ENCODE measurements at places on chromosomes 3 and 15. TPM values are rescaled to one million over a fixed set of nuclear protein-coding genes. Genes with fewer than 3 reads are reported as not detected.

The RBP2 gene
- not detected for total RNA-seq

The CNTN4 gene
- 0.68 TPM for total RNA-seq

The KAT2B gene
- total RNA-seq = 30.7 TPM

The C3orf20 gene
- 0.24 TPM for total RNA-seq

The PPM1M gene
- total RNA-seq = 9.5 TPM

The UROC1 gene
- total RNA-seq = not detected

The USP13 gene
- total RNA-seq = 3.3 TPM

The THRB gene
- 4.7 TPM for total RNA-seq

The CDHR4 gene
- total RNA-seq = not detected

The PIK3CA gene
- 12.5 TPM for total RNA-seq

The CHST13 gene
- total RNA-seq = not detected

The AP4E1 gene
- 8.0 TPM for total RNA-seq

The PARP15 gene
- total RNA-seq = 0.56 TPM

The GPR62 gene
- not detected for total RNA-seq

The GOLGA8J gene
- total RNA-seq = 0.20 TPM

The C3orf85 gene
- not detected for total RNA-seq

The LRRIQ4 gene
- not detected for total RNA-seq

The EIF4E3 gene
- total RNA-seq = 15.7 TPM

The EOGT gene
- 19.6 TPM for total RNA-seq

The MME gene
- total RNA-seq = 0.60 TPM

The DNAJA4 gene
- 9.5 TPM for total RNA-seq

The GOLGA6L4 gene
- total RNA-seq = 2.4 TPM

The KBTBD13 gene
- not detected for total RNA-seq

The PXYLP1 gene
- 1.5 TPM for total RNA-seq

The RTP1 gene
- not detected for total RNA-seq

The CLDN16 gene
- 0.76 TPM for total RNA-seq

The LYSMD4 gene
- total RNA-seq = 9.4 TPM

The DHX36 gene
- total RNA-seq = 41.1 TPM

The RHCG gene
- total RNA-seq = 4,298 TPM

The OR4F15 gene
- not detected for total RNA-seq

The TMEM212 gene
- not detected for total RNA-seq

DNA sequence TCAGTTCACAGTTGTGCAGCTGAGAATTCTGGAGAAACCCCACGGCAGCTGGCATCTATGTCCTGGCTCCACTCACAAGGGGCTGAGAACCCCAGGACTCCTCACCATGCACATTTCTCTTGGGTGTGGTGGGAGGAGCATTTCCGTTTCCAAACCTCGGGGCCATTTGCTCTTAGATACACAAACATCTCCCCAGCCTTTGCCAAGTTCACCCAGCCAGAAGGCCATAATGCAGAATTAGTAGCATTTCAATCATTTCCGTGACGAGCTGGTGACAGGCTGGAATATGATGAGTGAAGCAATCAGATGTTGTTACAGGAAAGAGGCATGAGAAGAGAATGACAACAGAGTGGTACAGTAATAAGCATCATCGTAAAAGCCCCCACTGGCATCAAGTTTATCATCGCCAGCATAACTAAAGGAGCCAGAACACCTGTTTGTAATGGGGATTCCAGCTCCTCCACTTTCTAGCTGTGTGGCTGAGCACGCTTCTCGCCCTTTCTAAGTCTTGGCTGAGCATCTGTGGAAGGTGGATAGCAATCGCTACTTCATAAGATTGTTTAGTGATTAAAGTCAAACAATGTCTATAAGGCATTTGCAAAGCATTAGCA, 82.0 kb downstream of the LIPC start:
- ATAC-seq = no peak

DNA sequence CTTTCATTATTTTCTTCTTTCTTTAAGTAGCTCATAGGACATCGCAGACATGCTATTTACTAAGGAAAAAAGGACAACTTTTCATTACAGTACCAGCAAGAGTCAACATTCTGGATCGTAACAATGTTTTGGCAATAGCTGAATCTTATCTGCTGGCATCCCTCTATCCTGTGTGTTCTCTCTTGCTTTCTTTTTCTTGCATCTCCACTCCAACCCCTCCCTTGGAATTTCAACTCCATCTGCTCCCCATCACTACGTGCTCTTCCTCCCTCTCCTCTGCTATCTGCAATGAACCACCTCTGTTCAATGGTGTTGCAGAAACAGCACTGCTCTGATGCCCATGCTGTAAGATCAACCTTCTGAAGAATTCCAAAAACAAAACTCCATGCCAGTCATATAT, 106.6 kb downstream of the FBN1 start:
- no peak for ATAC-seq

GRCh38 chr3:4376499-4376898, 73.3 kb downstream of the SETMAR start:
- peak; percentile 68 for ATAC-seq

- ATAC-seq = no peak
These were observed 97.4 kb downstream of the STAC start for GRCh38 chr3:36477655-36478054.

DNA sequence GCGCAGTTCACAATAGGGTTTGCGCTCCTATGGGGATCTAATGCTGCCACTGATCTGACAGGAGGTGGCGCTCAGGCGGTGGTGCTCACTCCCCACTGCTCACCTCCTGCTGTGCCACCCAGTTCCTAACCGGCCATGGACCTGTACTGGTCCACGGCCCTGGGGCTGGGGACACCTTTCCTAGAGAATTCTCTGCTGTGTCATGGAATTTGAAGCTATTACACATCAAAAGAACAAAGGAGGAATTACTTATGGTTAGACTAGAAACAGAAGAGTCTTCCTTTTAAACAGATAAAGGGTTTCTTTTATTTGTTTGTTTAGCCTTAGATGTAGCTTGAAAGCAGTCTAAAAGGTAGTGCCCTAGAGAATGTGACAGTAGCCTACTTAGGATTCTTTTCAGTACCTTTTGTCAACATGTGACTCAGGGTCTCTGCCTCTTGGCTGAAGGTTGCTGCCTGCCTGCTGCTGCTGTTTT, 50.3 kb downstream of the PAK2 start:
- ATAC-seq = no peak

DNA sequence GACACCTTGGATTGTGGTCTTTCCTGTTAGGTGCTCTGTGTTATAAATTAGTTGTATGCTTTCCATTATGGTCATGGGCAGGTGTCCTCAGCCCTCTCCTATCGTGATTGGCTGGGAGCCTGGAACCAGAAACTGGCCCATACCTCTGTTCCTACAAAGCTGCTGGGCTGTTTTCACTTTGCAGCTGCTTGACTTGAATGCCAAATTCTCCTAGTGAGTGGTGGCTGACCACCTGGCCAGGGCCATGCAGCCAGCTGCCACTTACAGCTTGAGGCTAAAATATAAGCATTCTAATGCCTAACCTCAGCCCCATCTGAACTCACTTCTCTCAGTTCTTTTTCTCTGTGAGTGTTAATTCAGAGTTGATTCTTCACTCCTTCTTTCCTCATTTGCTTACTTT, 239.3 kb upstream of the GBE1 start:
- no peak for ATAC-seq

GRCh38 chr3:58693940-58694850, 27.6 kb upstream of the FAM3D start:
- ATAC-seq = no peak

DNA sequence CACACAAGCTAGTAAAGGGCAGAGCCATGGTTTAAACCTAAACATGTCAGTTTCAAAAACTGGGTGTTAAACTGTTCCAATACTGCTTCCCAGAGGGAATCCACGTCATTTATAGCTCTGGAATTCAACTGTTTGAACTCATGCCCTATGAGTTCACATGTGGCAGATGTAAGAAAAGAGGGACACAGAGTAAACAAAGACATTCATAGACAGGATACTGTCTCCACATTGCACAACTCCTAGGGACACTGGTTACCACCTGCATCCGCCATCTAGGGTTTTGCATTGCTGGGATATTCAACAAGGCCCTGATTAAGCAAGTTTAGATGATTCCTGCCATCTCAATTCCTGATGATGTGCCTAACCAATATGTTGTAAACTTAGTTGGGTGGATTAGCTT, 134.1 kb upstream of the COL8A1 start:
- ATAC-seq = no peak

DNA sequence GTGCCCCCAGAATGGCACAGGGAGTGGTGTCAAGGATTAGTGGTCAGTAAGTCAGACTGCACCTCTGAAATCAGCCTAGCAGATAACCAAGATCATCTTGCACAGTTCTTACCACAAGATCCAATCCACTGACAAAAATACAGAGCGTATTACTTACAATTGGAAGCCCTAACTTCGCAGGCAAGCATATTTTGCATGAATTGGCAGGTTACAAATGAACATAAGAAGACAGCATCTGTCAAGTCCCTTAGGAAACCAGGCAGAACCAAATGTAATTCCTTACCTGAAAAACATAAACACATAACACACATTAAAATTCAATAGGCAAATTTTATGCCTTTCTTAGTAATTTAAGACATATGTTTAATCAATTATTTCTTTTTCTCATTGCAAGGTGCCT, 293.4 kb downstream of the MAGI1 start:
- ATAC-seq = no peak

GRCh38 chr3:5767304-5767703, 579.8 kb downstream of the EDEM1 start:
- ATAC-seq = no peak

DNA sequence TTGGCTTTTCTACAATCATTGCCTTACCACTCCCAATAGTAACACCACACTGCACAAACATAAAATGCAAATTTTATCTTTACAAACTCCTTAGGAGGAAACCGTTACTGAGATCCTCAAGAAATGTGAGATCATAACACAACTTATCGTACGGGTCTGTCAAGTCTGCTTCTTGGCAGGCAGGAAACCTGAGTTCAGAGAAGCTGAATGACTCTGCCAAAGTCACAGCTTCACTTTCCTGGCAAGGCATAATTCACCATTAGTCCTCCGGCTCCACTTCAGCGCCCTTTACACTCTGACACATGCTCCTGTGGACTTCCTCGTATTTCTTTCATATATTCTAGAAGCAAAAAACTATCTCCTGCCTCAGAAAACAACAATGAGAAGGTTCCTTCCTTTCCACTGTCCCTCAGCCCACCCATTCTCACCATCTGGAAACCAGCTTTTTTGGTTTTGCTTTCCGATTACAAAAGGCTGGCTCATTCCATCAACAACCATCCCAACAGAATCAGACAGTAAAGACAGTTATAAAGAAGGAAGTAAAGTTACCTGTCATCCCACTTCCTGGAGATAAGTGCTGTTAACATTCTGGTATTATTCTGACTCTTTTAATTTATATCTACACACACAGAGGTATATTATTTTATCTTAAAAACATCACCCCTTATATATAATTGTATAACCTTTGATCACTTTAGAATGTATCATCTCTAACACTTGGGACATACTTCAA, 223.4 kb downstream of the STT3B start:
- ATAC-seq = peak; percentile 81

GRCh38 chr3:55527361-55527760, 40.3 kb upstream of the WNT5A start:
- ATAC-seq = no peak

- no peak for ATAC-seq
These were observed 318.4 kb upstream of the COL8A1 start for GRCh38 chr3:99319961-99320360.

- ATAC-seq = peak; percentile 9
These were observed 97.3 kb downstream of the IQSEC1 start for GRCh38 chr3:12975748-12976522.

DNA sequence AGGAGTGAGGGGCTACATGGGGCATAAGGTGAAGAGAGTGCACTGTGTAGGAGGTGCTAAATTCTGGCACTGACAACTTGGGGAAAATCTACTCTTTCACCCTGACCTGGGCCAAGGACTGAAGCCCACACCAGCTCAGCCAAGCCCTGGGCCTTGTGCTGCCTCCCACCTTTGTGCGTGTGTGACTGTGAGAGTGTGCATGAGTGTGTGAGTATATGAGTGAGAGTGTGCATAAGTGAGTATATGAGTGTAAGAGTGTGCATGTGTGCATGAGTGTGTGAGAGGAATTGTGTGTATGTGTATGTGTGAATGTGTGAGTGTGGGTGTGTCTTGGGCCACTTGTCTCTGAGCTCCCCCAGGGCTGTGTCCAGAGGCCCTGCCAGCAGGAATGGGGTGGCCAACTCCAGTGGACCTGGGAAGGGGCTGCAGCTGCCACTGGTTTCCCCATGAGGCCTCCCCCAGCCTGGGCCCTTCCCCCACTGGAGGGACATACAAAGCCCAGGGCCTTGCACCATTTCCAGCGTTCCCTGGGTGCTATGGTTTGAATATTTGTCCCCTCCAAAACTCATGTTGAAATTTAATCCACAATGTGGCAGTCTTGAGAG, 15.2 kb downstream of the C3orf22 start:
- ATAC-seq = no peak

- no peak for ATAC-seq
These were observed 6.8 kb downstream of the CD96 start for GRCh38 chr3:111548756-111549155.

GRCh38 chr15:71278989-71279756, 163.9 kb downstream of the THSD4 start:
- peak; percentile 87 for ATAC-seq

DNA sequence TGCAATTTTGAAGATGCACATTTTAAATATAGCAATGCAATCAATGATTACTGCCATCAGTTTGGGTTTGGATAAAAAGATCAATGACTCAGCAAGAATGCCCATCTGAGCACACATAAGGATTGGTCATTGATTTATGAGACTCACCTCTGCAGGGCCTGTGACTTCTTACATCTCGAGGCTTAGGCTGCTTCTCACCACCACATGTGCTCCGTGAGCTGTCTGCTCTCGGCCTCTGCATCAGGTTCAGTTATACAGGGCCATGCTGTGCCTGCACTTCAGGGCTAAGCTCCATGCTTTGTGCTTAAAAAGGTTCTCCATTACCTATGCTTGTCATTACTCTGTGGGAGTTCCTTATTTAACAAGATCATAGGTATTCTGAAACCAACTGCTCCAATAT, 887.5 kb downstream of the DIPK2A start:
- no peak for ATAC-seq

- peak; percentile 66 for ATAC-seq
These were observed 15.4 kb upstream of the BFSP2 start for GRCh38 chr3:133384331-133385027.

- peak; percentile 61 for ATAC-seq
These were observed 736 bp downstream of the ARHGEF26 start for GRCh38 chr3:154121701-154122551.

- ATAC-seq = no peak
These were observed 139.7 kb upstream of the COL8A1 start for GRCh38 chr3:99498550-99499234.

- ATAC-seq = no peak
These were observed 3.2 kb downstream of the SETD5 start for GRCh38 chr3:9400616-9401015.

GRCh38 chr3:195105389-195105788, 165.6 kb downstream of the XXYLT1 start:
- no peak for ATAC-seq

- ATAC-seq = peak; percentile 56
These were observed 100.9 kb downstream of the PGPEP1L start for GRCh38 chr15:98906712-98907083.

DNA sequence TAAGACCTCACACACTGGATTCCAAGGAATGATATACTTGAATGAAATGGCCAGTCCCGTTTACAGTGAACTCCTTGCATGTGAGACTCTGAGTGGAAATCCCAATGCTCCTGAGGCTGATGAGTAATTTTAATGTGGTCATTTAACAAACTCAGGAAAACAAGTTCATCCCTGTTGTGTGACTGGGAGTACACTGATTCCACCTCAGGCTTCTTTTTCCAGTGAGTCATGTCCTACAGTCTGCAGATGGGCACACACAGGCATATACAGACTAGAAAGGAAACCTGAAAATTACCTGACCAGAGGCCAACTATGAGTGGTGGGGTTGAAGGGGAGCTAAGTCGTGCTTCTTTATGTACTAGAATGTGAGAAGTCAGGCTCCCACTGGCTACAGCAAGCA, 5.8 kb downstream of the SQOR start:
- peak; percentile 78 for ATAC-seq

GRCh38 chr3:126959136-126959920, 23.6 kb upstream of the PLXNA1 start:
- no peak for ATAC-seq
